NCI-H1105 (cell line): ENCODE measurements at places on chromosomes 11 and 22.

DNA sequence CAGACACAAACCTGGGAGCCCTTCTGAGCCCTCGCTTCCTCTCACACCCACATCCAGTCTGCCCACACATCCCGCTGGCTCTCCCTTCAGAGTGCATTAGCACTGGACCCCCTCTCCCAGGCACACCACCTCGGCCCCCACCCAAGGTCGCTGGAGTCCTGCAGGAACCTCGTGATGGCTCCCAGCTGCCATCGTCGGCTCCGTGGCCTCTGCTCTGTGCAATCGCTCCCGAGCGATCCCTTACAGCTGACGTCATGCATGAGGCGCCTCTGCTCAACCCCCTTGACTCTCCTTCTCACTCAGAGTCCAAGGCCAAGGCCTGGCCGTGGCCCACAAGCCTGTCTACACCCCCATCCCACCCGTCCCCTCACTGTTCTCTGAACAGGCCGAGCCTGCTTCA lies 183.9 kb downstream of the EFCAB6 start:
- DNase-seq = no peak

DNA sequence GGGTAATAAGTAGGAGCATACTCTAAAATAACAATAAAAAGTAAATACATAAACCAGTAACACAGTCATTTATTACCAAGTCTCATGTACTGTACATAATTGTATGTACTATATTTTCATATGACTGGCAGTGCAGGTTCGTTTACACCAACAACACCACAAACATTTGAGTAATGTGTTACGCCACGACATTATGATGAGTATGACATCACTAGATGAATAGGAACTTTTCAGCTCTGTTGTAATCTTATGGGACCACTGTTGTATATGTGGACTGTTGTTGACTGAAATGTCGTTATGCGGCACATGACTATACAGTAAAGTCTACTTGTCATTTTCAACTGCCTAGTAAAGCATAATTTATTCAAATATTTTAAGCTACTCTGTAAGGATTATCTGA lies 18.6 kb downstream of the KIF18A start:
- DNase-seq = no peak

DNA sequence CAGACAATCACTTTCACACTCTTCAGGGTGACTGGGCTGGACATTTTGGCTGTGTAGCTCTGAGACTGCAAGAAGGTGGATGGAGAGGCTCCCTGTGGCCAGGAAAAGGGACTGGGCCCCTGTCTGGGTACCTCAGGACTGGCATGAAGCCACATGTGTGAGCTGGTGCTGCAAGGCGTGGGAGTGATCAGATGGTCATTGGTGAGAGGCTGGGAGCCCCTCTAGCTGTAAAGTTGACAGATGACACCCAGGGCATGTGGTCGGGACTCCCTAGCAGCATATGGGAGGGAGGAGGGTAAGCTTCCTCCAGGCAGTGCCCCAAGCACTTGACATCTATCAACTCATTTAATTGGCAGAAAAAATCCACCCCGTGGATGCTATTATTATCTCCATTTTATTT lies 18.9 kb upstream of the CABP2 start:
- DNase-seq = no peak

- DNase-seq = no peak
These were observed 69.7 kb downstream of the SLC17A6 start for GRCh38 chr11:22407921-22408320.

DNA sequence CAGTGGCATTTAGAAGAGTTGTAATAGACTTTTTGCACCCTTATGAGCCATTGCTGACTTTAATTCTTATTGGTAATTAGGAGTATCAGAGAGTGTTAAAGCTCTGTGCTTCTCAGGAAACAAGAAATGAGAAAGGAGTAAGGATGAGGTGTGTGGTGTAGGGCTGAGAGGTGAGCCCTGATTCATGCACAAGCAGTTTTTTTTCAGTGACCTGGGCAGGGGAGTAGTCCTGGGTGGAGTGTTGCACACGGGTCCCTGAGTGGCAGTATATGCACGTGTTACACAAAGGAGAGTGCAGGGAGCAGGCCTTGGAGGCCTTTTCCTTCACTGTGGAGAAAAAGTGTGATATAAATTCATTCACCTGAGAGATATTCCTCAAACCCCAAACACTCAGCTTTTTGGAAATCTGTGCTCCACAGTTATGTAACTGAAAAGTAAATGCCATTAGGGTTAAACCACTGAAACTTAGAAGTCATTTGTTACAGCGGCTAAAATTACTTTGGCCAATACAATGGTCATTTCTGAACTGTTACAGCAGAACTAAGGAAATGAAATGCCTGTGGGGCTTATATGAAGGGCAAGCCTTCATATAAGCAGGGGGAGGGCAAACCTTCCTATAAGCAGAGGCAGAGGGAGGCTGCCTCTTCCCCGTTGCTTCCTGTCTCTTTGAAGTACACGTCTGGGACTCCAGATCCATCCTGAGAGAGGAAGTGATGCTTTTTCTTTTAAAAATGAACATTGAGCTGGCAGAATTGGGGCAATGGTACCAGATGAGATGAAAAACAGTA lies 62.6 kb upstream of the OLFML1 start:
- no peak for DNase-seq

DNA sequence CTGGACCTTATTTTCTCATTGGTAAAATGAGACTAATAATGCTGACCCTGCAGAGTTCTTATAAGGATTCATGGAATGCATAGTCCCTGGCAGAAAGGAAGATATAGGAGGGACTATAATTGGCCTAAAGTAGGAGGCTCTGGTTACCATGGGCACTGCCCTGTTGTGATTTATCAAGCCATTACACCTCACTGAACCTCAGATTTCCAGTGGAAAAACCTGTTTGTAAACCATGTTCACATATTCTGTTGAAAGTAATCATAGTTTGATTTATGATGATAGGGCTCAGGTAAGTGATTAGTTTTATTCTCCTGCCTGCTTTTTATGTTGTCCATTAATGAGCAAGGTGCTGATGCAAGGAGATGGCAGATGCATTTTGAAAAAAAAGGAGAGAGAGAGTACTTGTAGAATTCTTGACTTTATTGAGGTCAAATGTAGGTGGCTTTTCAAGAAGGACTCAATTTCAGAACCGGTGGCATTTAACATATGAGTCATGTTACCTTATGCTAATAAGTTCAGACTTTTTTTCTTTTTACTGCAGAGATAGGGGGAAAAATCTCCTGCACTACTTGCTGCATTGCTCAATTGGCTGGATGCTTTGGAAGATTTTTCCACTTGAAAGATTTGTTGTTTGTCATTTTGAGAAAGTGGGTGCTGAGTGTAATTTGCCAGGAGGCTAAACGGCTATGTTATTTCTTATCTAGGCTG lies 14.6 kb downstream of the NF2 start:
- DNase-seq = no peak

GRCh38 chr11:47050284-47050683 lies 113.7 kb downstream of the CSTPP1 start:
- no peak for DNase-seq
